Smooth muscle cell of trachea (primary cell): ENCODE measurements at places on chromosomes 1 and 21. TPM values are rescaled to one million over a fixed set of nuclear protein-coding genes. Genes with fewer than 3 reads are reported as not detected.

The HCRTR1 gene
- not detected in 2 replicates for total RNA-seq

The RAD54L gene
- total RNA-seq: 0.50 and 7.4 TPM in 2 replicates

The ZMYM1 gene
- 14.9 and 23.1 TPM in 2 replicates for total RNA-seq

The LMX1A gene
- total RNA-seq: not detected in 2 replicates

The SLC45A1 gene
- 1.2 and 4.8 TPM in 2 replicates for total RNA-seq
